ENCODE measurements at places on chromosomes 3 and 15.

- peak; percentile 85 for DNase-seq
Measured at GRCh38 chr3:14118400-14119381, 6.0 kb downstream of the CHCHD4 start.

- peak; percentile 13 for DNase-seq
Measured at GRCh38 chr3:63400246-63400860, 122.2 kb downstream of the SYNPR start.

GRCh38 chr3:72482589-72483321, 365.5 kb downstream of the SHQ1 start:
- DNase-seq = peak; percentile 81

- DNase-seq = peak; percentile 83
Measured at GRCh38 chr3:10738688-10739372, 77.2 kb upstream of the SLC6A11 start.

GRCh38 chr15:92958105-92958504, 58.0 kb downstream of the CHD2 start:
- DNase-seq = no peak

- DNase-seq = no peak
Measured at GRCh38 chr15:31262901-31263671, 63.5 kb upstream of the KLF13 start.

DNA sequence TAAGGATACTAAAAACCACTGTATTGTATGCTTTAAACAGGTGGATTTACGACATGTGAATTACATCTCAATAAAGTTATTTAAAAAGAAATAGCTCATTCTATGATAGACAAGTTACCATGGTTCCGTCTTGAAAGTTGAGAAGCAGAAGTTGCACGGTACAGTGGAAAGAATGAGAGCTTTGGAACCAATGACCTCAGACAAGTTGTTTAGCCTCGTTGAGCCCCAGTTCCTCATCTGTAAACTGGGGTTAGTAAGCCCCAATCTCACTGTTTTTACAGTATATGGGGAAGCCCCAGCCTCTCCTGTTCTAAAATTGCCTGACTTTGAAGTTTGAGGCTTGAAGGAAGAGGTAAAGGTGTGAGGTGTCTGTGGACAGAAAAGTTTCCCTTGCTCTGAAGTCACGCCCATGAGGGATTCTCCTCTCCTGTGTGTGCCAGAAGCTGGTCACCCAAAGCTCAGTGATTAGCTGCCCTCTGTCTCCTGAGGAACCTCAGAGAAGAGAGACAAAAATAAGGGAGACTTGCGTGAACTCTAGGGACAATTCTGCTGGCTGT, 10.0 kb downstream of the CRYGS start:
- DNase-seq = no peak

DNA sequence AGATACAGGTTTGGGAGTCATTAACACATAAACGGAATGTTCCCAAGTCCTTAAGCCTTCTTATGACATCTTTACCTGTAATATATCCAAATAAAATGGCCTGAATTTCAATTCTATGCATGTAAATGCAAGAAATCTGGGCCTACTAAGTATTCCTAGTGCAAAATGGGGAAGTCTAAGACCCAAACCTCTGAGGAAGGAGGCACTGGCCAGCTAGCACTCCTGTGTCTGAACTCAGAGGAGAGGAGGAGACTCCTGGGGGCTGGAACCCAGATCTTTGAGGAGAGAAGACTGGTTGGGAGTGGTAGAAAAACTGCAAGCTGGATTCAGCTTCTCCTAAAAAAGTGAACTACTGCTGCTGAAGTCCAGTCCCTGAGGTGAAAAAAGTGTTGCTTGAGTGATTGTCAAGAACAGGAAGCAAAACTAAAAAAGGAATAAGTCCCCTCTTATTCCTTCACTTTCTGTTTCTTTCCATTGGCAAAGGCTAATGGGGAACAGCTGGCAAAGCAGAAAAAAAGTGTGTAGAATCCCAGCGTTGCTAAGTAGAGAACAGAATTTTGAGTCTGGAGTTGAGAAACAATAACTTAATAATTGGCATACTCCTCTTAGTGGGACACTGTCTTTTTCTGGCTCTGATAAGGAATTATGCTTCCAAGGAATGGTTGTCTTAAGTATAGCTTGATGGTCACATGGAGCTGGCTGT, 54.8 kb upstream of the ATP2C1 start:
- DNase-seq = no peak

DNA sequence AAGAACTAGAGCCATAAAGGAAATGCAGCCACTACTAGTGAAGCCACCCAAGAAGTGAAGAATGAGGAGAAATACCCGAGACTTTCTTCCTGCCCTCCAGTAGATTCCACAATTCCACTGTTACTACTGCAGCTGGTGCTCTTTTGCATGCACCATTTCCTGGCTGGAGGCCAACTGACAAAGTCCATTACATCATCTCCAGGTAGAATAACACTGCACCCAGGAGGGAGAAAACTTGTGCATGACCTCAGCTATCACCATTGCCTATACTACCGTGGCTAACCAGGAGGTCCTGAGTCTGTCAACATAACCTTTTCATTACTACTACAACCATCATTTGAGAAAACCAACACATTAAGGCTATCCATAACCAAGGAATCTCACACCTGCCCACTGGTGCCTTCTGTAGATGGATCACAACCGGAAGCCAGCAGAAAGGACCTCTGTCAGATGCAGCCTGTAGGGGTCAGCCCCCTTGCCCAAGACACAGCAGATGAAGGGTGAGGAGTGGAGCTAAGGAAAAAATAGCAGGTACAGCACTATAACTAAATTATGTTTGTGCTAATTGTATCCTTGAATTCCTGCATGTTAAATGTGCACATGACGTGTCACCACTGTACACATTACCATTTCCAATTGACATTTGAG, 200.8 kb upstream of the C2CD4B start:
- no peak for DNase-seq

DNA sequence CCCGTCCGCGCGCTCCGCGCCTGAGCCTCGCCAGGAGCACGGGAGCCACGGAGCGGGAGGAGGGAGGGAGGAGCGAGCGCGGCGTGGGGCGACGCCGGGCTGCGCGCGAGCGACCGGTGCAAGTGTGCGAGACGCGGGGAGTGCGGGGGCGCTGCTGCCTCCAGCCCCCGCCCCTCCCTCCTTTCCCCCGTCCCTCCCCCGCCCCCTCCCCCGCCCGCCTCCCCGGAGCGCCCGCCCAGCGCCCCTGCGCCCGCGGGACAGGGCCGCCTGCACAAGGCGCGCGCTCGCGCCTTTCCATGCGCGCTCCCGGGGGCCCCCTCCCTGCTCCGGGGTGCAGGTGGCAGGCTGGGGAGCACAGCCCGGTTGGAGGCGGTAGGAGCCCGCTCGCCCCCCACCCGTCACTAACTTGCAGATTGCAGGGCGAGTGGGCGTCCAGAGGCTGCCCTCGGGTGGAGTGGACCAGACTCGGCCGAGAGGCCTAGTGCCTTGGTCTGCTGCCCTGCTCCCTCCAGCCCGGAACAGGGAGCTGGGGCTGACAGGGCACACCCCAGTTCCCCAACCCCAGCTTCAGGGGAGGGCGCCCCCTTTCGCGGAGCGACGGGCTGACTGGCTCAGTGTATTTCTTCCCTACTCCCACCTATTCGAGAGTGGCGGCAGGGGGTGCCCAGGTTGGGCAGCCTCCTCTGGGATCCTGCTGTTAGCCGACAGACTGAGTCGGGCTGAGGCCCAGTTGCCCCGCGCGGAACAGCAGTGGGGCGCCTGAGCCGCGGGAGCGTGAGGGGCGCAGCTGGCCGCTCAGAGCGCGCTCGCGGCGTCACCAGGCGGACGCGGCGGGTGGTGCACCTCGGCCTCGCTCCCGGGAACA, at the start of gene WNT7A:
Gene WNT7A, minus strand, starts transcription at position 126 of the 865 bp plus-strand sequence. CDS start 255 bp downstream, outside the sequence.
- peak; percentile 74 for DNase-seq

DNA sequence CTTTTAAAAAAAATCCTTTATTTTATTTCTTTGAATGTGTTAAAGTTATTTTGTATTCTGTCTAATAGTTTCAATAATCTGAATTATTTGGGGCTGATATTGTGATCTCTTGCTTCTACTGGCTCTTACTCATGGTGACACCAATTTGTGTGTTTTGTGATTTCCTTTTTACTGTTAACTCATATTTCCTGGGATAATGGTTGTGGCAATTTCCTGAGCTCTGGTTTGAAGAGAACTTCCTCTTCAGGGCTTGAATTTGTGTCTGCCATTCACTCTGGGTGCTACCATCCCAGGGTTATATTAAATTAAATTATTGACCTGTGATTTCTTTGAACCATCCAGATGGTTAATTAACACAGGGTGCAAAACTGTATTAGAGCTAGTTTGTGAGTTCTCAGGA, 60.4 kb upstream of the RNF7 start:
- DNase-seq = no peak

- DNase-seq = peak; percentile 14
Measured at GRCh38 chr15:41695750-41696436, 35.7 kb downstream of the MGA start.

- no peak for DNase-seq
Measured at GRCh38 chr15:82177291-82178010, 85.1 kb downstream of the EFL1 start.

DNA sequence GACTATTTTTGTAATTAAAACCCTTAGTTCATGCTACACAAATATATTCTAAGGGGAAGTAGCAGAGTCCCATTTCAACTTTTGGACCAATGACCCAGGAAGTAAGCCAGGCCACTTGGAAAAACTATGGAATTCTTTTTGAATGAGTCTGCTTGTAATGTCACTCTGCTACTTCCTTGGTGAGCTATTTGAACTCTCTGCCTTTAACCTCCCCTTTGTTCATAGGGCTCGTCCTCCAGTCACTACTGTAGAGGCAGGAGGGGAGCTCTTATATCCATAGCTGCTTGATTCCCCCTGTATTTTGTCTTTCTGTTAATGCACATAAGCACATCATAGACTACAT, 119.6 kb downstream of the UACA start:
- DNase-seq = no peak

GRCh38 chr3:94564247-94564646, 501.4 kb downstream of the NSUN3 start:
- no peak for DNase-seq

GRCh38 chr15:23072633-23073032, 33.3 kb upstream of the TUBGCP5 start:
- DNase-seq = no peak

DNA sequence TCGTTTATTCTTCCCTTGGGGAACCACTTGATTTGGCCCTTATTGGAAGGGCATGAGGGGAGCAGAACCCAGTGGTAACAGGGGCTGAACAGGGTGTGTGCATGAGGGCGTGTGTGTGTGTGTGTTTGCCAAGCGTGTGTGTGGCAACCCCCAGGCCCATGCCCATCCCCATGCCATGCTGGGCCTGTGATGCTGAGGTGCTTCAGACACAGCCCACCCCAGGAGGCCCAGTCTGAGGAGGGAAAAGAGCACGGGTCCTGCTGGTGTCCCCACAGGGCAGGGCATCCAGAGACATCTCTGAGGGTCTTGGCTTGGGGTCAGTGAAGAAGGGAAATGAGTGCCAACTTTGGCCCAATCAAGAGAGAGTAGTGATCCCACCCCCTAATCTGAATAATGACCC, 71.6 kb downstream of the RASGRF1 start:
- no peak for DNase-seq

DNA sequence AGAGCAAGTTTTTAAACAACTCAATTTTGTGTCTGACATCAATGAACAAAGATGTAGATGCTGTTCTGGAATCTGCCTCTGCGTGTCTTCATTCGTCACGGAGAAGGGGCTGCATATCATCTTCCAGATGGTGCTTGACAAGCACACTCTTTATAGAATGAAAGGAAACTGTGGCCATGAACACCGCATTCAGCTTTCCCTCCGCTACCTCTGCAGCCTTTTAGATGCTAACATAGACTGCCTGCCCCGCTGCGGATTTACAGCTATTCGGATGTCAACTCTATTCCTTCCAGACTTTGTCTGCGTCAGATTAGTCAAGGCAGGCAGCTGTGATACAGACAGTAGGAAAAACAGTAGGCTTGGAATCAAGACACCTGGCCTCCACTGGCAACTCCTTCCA, 232.9 kb downstream of the TJP1 start:
- no peak for DNase-seq

DNA sequence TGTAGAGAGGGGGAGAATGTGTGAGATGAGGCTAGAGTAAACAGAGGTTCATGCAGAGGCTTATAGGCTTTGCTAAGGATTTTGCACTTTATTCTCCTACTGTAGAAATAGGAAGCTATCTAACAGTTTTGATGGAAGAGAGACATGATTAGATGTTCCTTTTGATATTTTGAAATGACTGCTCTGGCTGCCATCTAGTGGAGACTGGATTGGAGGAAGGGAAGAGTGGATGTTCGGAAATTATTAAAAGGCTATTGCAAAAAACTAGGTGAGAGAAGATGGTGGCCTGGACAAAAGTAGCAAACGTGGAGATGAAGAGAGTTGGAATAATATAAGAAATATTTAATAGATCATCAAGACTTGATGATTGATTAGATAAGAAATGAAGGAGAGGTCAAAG, 42.2 kb downstream of the SYN2 start:
- no peak for DNase-seq

DNA sequence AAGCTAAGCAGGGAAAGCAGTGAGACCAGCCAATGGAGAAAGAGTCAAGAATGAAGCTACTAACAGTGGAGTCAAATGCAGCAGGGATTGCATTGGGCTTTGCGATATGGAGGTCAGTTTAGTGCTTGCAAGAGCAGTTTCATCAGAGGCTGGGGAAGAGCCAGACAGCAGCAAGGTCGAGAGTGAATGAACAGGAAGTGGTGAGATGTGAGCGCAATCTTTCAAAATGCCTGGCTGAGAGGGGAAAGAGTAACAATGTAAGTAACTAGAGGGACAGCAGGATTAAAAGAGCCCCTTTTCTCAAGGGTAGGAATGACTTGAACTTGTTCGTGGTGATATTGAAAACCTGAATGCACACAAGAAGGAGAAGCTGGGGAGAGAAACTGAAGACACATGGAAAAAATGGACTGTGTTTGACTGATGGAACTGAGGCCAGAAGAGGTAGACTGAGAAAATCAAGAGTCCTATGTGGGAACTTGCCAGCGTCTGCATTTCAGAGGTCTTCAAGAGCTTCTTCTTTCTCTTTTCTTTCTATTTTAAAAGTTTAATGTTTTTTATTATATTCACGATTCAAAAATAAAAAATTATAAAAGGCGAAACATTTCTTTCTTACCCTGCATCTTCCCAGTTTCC, 30.6 kb upstream of the GPR160 start:
- DNase-seq = no peak

- no peak for DNase-seq
Measured at GRCh38 chr3:161866176-161866575, 369.6 kb downstream of the OTOL1 start.

- no peak for DNase-seq
Measured at GRCh38 chr3:21013566-21013965, 737.4 kb downstream of the ZNF385D start.

- DNase-seq = no peak
Measured at GRCh38 chr3:46715507-46716175, 2.0 kb downstream of the PRSS50 start.

GRCh38 chr3:11078826-11079515, 75.3 kb upstream of the HRH1 start:
- no peak for DNase-seq

DNA sequence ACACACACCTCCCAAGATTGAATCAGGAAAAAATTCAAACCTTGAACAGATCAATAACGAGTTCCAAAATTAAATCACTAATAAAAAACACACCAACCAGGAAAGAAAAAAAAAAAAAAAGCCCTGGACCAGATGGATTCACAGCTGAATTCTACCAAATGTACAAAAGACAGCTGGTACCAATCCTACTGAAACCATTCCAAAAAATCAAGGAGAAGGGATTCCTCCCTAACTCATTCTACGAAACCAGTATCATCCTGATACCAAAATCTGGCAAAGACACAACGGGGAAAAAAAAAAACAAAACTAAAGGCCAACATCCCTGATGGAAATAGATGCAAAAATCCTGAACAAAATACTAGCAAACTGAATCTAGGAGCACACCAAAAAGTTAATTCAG, 54.4 kb upstream of the SLC12A8 start:
- no peak for DNase-seq
